Stimulated activated CD8-positive, alpha-beta memory T cell treated with anti-CD3 and anti-CD28 coated beads, Interleukin-7, amount 100 ng/mL, for 4 hours (primary cell): ENCODE measurements at places on chromosomes 2 and 18.

GRCh38 chr2:44535376-44535775 lies 173.6 kb downstream of the CAMKMT start:
- no peak for DNase-seq

GRCh38 chr18:6434481-6434880 lies 19.8 kb upstream of the L3MBTL4 start:
- DNase-seq: no peak

- DNase-seq: no peak
These were observed 271.5 kb downstream of the ACTR3 start for GRCh38 chr2:114161371-114161770.

- DNase-seq: no peak
These were observed 217.0 kb upstream of the PIEZO2 start for GRCh38 chr18:11366410-11366809.

GRCh38 chr2:138536740-138537139 lies 35.2 kb downstream of the SPOPL start:
- DNase-seq: no peak

DNA sequence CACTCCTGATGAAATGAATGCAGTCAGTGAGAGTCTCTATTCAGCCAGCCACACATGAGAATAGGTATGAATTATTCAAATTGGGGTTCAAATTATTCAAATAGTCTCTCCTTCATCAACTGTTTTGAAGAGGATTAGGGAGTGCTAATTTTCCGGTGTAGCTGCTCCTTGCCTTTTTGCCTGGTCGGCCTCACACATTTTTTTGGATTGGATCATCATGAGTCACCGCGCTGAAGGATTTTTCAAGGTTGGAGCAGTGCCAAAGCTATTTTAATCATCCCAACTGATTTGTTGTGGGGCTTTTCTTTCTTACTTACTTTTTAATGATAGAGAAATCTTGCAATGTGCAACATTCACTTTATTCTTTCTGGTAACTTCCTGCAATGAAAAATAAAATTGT lies 2.4 kb upstream of the DTNA start:
- no peak for DNase-seq

DNA sequence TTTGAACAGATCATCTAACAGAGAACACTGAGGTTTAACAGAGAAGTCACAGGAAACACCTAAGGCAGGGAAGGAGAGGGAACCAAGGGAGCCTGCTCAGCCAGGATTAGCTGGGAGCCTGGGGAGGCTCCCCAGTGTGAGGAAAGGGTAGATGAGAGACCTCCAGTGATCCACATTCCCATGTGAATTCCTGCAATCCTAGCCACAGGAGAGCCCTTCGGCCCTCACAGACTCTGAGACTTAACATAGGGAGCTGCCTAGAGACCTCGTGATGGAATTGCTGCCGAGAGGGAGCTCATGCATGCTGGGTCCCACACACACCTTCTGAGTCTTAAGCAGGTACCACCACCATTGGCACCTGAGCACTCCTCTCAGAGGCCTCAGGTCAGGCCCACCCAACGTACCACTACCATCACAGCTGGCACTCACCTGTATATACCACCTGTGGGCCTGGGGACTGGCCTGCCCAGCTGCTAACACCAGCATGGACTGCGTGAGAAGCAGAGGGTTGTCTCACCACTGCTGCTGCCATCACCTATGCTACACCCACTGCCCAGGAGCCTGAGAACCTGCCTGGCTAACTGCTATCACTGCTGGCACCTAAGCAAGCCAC lies 225.9 kb upstream of the RASGRP3 start:
- no peak for DNase-seq

DNA sequence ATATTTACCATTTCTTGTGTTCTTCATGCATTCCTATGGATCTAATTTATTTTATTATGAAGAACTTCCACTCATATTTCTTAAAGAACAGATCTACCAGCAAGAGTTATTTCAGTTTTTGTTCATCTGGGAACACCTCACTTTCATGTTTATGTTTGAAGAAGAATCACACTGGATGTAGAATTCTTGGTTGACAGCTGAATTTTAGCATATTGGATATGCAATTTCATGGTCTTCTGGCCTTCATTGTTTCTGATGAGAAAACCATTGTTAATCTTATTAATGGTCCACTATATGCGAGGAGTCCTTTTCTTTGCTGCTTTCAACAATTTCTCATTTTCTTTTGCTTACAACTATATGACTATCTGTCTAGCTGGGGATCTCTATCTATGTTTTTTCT lies 189.2 kb downstream of the UXS1 start:
- no peak for DNase-seq

DNA sequence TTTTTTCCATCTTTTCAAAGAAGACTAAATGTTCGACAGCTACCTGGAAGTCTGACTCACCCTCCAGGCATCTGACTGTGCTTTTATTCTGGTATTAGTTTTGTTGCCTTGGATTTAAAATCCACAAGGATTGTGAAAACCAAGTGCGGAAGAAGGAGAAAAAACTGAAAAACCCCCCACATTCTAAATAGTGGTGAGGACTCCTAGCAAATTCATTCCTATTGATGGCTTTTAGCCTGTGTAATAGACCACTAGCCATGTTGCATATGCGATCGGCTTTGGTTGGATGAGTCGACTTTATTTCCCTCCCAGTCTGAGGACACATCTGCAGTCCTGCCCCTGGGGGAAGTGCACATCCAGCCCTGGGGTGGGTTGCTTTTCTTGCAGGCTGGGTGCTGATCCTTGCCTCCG lies 16.9 kb downstream of the LDLRAD4 start:
- no peak for DNase-seq

GRCh38 chr2:191625016-191625415 lies 52.9 kb upstream of the NABP1 start:
- peak; percentile 26 for DNase-seq

DNA sequence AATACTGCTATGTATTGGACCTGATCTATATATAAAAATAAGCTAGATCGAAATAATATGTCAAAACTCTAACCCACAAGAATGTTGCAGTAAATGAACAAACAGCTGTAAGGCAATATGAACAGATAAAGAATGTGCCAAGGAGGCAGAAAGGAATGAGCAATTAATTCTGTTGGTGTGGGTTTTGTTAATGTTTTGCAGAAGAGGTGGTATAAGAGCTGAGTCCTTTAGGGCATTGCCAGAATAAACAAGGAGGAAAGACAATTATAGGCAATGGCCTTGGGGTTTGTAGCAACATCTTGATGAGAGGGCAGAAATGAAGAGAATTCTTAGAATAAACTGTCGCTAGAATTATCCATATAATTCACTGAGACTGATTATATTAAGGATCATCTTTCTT lies 240.9 kb upstream of the GULP1 start:
- no peak for DNase-seq

GRCh38 chr18:50466634-50467033 lies 91.8 kb downstream of the SKA1 start:
- DNase-seq: no peak

GRCh38 chr2:198309673-198310280 lies 505.4 kb downstream of the PLCL1 start:
- DNase-seq: peak; percentile 9

GRCh38 chr18:25230658-25231326 lies 121.2 kb downstream of the ZNF521 start:
- DNase-seq: no peak

GRCh38 chr2:237035781-237036475 lies 49.8 kb upstream of the COPS8 start:
- no peak for DNase-seq

- DNase-seq: no peak
These were observed 759.4 kb downstream of the CBLN2 start for GRCh38 chr18:71784777-71785176.
